H54 (cell line): ENCODE measurements at places on chromosomes 2 and 18.

DNA sequence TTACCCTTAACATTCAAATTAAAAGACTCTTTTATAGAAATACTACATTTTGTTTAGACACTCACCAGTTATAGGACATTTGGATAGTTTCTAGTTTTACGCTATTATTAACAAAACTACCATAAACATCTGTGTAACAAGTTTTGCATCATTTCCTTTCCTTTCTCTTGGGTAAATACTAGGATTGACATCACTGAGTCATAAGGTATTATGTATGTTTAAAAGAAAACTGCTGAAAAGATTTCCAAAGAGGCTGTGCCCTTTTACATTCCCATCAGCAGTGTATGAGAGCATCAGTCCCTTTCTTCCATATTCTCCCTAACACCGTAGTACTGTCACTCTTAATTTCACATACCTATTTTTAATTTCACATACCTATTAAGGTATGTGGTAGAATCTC, 130.6 kb downstream of the USP34 start:
- no peak for DNase-seq

- DNase-seq, result no peak
Observed at GRCh38 chr2:54259413-54260240, 3.6 kb upstream of the TSPYL6 start.

DNA sequence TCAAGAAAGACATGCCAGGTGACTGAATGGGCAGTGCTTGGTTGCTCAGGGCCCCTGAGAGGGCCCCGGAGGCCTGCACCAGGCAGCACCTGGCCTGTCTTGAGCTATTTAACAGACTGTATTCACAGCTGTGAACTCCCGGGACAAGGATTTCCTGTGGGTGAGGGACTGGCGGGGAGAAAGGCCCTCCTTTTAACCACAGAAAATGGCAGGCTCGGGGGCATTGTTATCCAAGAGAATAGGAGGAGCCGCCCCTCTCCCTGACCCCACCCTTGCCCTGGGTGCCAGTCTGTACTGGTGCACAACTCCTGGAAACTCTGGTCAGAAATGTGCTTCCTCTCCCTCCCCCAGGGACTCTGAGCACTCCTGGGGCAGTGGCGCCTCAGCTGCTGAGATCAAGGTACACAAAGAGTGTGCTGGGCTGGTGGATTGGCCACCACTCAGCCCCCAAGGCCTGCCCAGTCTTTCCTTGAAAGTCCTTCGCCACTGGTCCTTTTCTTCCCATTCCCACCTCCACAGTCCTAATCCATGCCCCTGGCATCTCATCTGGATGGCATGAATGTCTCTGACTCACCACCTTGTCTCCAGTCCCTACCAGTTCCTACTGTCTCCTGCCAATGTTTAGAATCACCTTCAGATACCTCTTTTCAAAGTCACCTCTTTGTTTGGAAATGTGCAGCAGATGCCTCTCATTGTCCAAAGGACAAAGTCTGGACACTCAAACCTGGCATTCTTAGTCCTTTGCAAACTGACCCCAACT, 19.6 kb upstream of the EPAS1 start:
- no peak for DNase-seq

DNA sequence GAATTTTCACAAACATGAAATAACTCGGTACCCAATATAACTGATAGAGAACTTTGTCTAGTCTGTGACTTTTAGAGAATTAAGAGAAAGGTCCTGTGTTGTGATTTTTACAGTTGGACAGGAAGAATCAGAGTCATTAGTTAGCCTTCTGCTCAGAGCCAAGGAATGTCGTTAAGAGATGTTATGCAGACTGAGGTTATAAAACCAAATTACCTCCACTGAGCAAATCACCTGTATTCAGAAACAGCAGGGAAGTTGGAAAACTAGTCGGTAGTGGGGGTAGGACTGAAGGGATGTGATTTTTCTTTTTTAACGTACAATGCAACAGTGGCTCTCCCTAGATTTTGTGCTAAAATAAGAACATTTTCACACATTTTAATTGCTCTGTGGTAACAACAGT, 18.5 kb downstream of the TANK start:
- DNase-seq, result no peak

GRCh38 chr2:136582628-136583205, 182.6 kb upstream of the THSD7B start:
- DNase-seq, result no peak

DNA sequence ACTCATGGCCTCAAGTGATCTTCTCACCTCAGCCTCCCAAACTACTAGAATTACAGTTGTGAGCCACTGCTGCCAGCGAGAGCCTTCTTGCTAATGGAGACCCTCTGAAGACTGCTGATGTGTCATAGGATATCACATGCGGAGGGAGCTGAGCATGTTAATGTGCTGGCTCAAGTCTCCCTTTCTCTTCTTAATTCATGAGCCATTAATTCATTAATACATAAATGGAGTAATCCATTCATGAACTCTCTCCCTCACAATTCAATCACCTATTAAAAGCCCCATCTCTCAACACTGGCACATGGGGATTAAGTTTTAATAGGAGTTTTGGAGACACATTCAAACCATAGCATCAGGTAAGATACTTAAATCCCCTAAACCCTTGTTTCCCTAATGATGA, 54.8 kb downstream of the SYT4 start:
- DNase-seq, result no peak

DNA sequence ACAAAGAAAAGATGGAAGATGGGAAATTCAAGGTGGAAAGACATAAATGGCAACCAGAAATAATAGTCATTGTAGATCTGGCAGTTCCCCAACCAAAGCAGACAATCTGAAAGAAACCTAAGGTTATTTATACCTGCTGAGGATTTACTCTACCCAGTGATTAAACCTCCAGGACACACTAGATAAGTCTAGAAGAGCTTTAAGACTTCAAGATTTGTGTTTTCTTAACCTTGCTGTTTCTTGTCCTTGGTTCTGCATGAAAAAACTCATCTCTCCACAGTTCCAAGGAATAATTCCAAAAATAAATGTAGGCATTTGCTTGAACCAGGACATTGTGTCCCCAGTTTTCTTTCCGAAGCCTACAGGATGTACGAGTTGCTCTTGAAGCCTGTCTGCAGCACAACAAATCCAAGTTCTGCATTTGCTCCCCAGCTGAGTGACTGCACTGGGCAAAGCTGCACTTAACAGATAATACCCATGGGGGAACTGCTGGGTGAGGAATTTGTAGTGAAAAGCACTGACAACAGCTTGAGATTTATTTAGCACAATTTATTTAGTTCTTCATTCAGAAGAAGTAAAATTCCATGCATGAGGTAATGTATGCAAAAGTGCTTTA, 19.8 kb downstream of the DTNA start:
- no peak for DNase-seq

DNA sequence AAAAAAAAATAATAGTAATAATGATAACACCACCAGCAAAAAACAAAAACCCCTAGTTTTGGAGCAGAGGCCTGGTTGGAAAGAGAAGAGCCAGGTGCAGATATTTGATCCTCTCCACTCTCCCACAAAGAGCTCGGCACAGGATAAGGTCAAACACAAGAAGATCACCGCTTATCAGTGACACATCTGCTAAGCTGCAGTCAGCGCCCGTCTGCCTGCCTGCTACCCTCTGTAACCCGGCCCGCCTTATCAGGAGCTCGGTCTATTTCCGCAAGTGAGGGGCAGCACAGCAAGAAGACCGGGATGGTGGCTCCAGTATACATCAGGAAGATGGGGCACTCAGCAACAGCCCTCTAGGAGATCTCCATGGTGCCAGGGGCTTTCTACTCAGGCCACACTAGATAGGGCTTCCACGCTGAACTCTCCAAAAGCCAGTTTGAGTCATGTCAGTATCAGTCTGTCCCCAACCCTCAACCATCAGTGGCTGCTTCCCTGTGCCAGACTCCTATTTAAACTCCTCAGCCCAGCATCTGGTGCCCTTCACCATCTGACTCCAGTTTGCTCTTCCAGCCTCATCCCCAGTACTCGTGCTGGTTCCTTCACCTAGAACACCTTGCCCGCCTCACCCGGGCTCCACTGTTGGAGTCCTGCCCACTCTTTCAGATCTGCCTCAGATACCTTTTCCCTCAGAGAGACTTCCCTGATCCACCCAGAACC, 67.3 kb upstream of the PPP1CB start:
- no peak for DNase-seq

DNA sequence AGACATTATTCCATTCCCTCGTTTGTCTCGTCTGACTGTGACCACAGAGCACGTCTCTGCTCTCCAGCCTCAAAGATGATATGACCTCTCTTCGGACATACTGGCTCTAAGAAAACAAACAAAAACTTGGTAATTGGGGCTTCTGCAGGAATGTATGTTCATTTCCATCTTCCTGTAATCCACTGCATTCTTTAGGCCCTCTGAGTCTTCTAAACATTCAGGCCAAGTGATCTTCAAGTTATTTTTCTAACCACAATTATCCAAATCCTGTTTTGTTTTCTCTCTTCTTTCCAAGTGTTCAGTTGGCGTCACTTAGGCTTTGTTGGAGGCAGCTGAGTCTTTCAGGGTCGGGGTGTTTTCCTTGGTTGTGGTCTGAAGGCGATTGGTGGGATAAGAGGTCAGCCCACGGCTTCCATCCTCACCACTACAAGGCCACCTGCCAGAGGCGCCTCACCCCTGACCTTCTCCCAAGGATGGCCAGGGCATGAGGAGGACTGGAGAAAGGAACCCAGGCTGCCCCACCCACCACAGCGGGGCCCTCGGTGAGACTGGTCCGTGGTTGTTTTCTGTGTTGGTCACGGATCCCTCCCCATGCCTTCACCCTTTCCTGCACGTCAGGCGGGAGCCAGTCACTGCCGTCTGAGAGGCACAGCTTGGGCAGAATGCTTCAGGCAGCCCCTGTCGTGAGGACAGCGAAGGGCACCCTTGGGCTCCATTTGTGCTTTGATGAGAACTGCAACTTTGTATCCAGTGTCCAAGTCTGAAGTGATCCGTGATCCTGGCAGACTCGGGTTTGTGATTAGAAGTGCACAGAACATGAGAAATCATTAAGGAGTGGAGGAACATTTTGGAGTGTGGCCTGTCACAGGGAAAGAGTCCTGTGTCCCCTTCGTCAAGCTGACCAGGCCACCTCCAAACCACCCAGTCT, 88.6 kb upstream of the FHL2 start:
- DNase-seq, result no peak

GRCh38 chr2:49403637-49404036, 249.3 kb upstream of the FSHR start:
- DNase-seq, result no peak

DNA sequence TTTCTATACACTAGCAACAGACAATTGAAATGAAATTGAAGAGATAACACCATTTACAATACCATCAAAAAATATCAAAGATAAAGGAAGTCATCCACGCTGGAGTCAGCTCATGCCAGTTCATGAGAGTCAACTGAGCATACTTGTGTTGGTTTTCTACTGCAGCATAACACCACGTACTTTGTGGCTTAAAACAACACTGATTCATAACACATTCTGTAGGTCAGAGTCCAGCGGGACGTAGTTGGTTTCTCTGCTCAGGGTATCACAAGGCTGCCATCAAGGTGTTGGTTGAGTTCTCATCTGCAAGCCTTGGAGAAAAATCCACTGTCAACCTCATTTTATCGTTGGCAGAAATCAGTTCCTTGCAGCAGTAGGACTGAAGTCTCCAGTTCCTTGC, 84.2 kb downstream of the TEX51 start:
- no peak for DNase-seq

- DNase-seq, result no peak
Observed at GRCh38 chr2:76973610-76974009, 548.6 kb downstream of the LRRTM4 start.

GRCh38 chr2:48583961-48584360, 33.7 kb upstream of the GTF2A1L start:
- no peak for DNase-seq

GRCh38 chr2:182406221-182406620, 20.6 kb downstream of the PDE1A start:
- DNase-seq, result no peak

- no peak for DNase-seq
Observed at GRCh38 chr2:230360028-230360427, 33.0 kb downstream of the SP140L start.

DNA sequence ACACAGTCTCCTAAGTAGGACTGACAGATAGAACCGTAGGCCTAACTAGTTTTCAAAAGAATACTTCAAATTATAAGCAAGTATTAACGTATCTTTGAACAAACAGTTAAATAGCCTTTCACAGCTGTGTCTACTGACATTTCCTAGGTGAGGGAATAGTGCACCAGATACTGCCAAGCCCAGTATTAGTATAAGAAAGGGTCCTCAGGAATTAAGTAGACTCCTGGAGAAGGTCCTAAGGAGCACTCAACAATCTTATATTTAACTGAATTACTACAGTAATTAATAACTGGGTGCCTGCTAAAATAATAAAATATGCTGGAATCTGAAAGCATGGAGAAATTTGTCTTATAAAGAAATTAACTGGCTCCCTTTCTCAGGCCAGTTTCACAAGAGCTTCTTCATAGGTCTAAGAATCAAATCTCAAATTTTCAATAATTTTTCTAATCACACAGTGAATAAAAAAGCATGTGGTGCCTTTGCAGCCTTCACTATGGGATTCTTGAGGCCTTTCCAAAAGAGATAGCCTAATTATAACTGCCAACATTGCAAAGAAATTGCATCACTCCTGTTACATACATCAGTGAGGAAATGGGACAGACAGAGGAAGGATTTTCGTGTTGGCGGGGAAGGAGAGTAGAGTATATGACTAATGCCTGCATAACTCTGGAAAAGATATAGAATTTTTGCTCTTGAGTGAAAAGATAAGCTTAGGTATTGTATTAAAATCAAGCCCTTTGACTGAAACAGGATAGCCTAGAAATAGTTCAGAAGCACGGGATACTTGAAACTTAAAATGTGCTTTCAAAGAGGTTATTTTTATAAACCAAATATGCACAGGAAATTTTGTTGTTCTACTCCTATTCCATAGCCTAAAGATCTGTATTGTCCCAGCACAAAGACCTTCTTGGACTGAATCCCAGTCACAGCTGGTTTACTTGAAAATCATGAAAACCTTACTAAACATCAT, 228.6 kb upstream of the STK17B start:
- peak; percentile 42 for DNase-seq

DNA sequence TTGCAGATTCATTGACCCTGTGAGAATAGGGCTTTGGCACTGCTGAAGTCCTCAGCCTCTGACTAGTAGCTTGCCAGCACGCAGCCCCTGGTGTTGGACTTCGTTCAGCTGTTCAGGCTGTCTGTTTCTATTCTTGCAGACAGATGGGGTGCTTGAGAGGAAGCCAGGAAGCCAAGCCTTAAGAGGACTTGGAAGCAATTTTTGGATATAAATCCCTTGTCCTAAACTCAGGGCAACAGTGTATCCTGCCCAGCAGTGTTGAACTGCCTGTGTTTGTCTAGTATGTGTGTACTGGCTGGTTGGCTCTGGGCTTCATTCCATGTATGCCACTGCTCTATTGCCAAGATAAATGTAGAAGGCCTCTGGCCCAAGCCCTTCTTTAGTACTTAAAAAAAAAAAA, 108.6 kb downstream of the COMMD1 start:
- no peak for DNase-seq

DNA sequence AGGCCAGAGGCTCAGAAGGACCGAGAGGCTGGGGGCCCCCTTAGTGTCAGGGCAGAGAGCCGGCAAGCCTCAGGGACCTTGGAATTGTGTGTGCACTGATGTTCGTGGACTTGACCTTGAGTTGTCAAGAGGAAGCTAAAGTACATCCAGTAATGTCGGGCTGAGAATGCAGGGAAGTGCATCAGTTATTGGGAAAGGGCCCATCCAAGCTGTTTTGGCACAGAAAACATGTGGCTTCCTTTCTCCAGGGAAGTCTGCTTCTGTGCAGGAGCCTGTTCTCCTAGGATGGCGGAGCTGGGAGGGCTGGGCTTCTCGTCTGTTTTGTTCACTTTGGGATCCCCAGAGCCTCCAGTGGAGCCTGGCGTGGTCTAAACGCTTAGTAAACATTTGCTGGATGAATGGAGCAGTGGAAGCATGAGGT, 23.7 kb downstream of the ATOH8 start:
- no peak for DNase-seq
